Peyer's patch (tissue), 4 donors: ENCODE measurements at places on chromosomes 2 and 18. TPM values are rescaled to one million over a fixed set of nuclear protein-coding genes. Genes with fewer than 3 reads are reported as not detected.

DNA sequence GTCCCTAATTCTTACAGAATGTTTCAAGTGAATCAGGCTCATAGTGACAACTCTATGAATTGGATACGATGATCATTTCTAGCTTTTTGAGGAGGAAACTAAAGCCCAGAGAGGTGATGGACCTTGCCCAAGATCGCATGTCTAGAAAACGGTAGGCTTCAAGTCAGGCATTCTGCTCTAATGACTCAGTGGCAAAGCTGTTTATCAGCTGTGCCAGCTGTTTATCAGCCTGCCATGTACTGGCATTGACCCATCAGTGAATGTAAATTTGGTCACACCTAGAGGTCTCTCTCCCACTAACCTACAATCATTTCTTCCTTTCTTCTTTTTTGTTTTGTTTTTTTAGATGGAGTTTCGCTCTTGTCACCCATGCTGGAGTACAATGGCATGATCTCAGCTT is 6.1 kb upstream of the DAW1 start:
- DNase-seq: no peak

GRCh38 chr2:238921259-238921658 is 73.4 kb downstream of the TWIST2 start:
- peak; percentile 19 for DNase-seq

GRCh38 chr18:69528435-69528834 is 127.7 kb downstream of the DOK6 start:
- no peak for DNase-seq

DNA sequence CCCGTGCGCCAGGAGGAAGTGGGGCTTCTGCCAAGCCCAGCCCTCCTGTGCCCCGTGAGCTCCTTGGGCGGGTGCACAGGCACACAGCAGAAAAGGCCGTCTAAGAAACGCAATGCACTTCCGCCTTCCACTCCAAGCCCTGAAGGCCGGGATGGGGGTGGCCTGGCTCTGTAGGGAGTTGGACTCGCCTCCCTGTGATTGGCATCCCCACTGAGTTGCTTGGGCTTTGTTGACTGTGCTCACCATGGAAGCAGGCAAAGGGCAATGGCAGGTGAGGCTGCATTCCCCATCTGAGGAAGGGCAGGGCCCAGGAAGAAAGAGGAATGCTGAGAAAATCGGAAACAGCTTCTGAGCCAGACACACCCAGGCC is 66.8 kb downstream of the CRACDL start:
- peak; percentile 92 for DNase-seq

DNA sequence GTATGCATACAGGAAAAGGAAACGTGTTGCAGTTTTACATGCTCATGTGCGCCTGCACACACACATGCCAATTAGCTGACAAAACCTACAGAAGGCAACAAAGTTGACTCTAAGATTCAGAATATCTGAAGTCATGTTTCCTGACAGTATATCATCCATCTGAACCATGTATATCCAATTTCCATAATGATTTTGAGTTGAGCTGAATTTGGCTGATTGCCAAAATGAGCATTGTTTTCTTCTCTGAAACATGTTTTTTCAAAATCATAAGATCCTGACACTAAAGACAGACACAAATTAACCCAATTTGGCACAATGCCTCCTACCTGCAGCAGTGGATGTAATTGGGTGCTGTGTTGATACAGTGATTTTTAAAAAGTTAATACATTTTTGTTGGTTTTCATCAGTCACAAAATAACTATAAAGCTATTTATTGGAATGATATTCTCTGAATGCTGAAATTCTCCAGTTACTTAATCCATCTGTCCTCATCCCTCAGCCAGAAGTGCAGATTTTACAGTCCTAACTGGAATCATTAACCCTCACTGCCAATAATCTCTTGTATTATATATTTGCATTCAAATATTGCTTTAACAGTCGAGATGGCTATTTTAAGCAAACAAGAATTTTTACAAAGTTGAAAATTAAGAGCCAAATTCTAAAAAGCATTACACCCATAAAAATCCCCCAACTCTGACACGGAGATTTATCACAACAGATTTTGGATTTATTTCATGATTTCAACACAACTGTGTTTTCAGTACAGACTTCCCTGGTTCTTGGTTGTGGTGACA is 161.7 kb upstream of the LMAN1 start:
- no peak for DNase-seq

GRCh38 chr2:161118722-161119121 is 41.5 kb upstream of the TANK start:
- no peak for DNase-seq

DNA sequence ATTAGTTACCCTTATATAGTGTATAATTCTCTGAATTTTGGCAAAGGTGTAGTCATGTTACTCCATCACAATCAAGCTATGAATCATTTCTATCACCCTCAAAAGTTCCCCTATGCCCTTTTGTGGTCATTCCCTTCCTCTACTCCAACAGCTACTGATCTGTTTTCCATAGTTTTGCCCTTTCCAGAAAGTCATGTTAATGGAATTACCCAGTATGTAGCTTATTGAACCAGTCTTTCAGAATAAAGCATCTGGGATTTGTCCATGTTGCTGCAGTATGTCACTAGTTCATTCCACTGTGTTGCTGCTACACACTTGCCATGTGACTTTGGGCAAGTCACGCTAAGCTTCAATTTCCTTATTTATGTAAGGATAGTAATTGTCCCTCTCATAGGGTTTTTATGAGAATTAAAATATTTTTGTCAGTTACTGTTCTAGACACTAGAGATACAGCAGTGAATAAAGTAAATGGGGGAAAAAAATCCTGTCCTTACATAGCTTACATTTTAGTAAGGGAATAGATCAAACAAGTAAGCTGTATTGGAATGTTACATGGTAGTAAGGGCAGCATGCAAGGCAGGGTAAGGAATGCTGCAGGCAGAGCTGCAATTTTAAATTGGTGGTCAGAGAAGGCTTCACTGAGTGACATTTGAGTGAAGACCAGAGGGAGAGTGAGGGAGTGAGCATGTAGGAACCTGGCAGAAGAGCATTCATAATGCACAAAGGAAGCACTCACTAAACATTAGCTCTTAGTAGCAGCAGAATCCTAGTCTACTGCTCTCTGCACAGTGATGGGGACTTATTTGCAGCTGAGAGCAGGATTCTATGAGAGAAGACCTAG is 80.3 kb upstream of the TSPYL6 start:
- DNase-seq: no peak

GRCh38 chr18:48133671-48134251 is 203.3 kb upstream of the SMAD2 start:
- DNase-seq: no peak

DNA sequence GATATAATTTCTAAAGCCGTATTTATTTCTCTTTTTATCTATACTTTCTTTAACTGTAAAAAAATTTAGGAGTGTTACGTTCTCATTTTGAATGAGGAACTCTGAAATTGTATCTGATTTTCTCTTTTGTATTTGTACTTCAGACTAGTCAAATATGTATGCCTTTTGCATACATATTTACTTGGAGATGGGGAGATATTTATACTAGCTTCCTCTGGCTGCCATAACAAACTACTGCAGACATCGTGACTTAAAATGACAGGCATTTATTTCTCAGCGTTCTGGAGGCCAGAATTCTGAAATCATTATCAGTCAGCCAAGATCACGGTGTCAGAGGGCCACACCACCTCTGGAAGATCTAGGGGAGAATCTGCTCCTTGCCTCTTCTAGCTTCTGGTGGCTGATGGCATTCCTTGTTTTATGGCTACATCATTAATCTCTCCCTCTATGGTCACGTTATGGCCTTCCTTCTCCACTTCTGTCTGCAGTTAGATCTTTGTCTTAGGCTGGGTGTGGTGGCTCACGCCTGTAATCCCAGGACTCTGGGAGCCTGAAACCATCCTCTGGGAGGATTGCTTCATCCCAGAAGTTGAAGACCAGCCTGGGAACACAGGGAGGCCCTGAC is 8.2 kb downstream of the LCLAT1 start:
- DNase-seq: no peak

- DNase-seq: no peak
Measured at GRCh38 chr18:26863921-26864497, 1.5 kb downstream of the AQP4 start.

DNA sequence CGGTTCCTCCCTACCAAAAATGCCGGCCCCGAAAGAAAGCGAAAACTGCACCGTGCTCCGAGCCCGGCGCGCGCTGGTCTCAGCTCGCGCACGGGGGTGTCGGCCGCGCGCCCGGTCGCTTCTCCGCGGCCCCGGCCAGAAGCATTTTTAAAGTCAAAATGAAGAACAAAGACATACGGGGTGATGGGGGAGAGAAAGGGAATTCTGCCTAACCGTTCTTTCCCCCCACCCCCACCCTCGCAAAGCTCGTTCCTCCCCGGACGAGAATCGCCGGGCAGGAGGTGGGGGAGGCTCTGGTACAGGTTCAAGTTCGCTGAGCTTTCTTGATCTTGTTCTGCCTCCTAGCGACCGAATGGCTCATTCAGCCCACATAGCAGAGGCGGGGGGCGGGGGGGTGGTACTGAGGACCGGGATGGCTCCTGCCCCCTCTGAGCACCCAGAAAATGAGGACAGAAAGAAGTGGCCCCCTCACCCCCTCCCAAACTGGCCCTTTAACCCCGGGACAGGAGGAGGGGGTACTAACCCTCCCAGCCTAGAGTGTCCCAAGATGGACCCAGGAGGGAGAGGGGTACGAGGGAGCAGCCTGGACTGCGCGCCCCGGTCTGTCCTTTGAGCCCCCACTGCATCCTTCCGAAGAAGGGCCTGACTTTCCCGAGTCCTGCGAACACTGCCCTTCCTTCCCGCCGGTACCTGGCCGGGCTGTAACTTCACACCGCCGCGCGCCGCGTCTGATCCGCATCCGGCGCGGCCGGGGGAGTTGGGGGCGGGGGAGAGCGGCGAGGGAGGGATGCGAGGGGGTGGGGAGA is 3.1 kb downstream of the BCL11A start:
- peak; percentile 82 for DNase-seq

DNA sequence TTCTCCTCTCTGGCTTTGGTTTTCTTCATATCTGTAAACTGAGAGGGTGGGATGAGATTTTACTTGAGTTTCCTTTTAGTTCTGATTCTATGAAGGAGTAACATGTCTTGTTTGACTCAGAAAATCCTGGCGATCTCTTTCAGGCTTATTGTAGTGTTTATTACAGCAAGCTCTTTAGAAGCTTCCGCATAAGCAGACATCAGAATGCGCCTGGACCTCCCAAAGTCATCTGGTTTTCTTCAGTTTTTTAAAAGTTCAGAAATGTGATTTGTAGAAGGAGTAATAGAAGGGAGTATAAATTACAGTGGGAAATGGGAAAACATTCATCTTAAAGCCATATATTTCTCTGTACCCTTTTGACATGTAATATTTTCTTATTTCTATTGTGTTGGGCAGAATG is 68.4 kb downstream of the EML6 start:
- no peak for DNase-seq

DNA sequence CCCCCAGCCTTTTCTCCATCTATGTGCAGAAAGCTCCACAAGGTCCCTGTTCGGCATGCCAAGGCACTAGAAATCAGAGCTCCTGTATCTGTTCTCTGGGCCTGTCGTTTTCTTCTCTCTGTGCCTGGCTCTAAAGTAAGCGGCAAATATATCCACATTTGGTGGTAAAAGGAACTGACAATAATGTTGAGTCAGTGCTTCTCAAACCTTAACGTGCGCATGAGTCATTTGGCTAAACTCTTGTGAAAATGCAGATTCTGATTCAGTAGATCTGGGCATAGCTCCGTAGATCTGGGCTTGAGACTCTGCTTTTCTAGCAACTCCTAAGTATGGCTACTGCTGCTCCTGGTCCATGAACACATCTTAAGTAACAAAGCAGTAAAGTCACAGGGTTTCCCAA is 16.5 kb upstream of the ACSL3 start:
- DNase-seq: no peak

DNA sequence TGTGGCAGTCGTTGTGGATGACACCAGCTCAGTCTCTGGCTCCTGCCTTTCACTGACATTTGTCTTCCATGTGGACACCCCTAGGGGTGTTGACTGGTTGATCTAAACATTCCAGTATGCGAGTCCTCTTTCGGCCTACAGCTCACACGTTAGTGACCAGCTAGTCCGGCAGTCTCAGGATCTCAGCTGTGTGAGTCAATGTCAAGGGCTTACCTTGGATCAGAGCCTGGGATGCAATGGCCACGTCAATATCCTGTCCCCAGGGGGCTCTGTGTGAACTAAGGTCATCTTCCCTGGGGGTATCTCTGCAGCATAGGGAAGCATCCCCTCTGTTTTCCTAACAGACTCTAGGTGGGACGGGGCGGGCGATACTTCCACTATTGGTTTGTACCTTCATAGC is 35.1 kb upstream of the YWHAQ start:
- no peak for DNase-seq

Gene CPS1
- total RNA-seq: 68.5 TPM

Gene GULP1
- 33.6 TPM for total RNA-seq

Gene PAX8
- total RNA-seq: 3.3 TPM

Gene PPM1G
- total RNA-seq: 77.6 TPM

Gene HJURP
- 6.3 TPM for total RNA-seq

Gene ANKRD53
- not detected for total RNA-seq

Gene LOXHD1
- 0.83 TPM for total RNA-seq
